ENCODE measurements at places on chromosomes 7 and 10.

GRCh38 chr10:132066186-132066585 is 440 bp downstream of the JAKMIP3 start:
- DNase-seq = no peak

DNA sequence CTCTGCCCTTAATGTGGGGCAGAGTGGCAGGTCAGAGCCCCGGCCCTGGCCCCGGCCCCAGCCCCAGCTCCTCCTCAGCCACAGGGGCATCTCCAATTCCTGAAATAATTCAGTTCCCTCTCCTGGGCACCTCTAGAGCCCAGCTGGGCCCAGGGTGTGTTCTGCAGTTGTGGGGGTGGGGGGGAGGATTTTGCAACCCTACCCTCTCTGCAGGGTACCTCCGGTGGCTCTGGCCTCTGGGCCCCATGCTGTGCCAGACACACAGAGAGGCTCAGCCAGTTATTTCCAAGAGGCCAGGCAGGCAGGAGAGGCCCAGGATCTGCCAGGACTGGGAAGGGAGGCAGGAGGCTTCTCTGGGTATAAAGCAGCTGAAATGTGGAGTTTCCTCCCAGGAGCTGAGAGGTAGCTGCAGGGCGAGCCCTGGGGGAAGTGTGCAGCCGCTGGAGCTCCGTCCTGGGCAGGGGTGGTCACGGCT is 47.9 kb downstream of the PWWP2B start:
- DNase-seq = no peak

- DNase-seq = no peak
Observed at GRCh38 chr7:43700059-43700501, 29.2 kb downstream of the COA1 start.

GRCh38 chr7:91811236-91811635 is 69.3 kb downstream of the MTERF1 start:
- no peak for DNase-seq

- no peak for DNase-seq
Observed at GRCh38 chr10:5583525-5584175, 58.9 kb downstream of the CALML3 start.

DNA sequence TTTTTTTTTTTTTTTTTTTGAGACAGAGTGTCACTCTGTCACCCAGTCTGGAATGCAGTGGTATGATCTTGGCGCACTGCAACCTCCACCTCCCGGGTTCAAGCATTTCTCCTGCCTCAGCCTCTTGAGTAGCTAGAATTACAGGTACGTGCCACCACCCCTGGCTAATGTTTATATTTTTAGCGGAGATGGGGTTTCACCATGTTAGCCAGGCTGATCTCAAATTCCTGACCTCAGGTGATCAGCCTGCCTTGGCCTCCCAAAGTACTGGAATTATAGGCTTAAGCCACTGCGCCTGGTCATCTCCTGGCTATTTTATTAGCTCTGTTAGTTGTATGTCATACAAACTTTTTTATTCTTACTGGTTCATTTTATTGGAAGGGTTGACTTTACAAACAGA is 103.0 kb downstream of the LCOR start:
- DNase-seq = no peak

DNA sequence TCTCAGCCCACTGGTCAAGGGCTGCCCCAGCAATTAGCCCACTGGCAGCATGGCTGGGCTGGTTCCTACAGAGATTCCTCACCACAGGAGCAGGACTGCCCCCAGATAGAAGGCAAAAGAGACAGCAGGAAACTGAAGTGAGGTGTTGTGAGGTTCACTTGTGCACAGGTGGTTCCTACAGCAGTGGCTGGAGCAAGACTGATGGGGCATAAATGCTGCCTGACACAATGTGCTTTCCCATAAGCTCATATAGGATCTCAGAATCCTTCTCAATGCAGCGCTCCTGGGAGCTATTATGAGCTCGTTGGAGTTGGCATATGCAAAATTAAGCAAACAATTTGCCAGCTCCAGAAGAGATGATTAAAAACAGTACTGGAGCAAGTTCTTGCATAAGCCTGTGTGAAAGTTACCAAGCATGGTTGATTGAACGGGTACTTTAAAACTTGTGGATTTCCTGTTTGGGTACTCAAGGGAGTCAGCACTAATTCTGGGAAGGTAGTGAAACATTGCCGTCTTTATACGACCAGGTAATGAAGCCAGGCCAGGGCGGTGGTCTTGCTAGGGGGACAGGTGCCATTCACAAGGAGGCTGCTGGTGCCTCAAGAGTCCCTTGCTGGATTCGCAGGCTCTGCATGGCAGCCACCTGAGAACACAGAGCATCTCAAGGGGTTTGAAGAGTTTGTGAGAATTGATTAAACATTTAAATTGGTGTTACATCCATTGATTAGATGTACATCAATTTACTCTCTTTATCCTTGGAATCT is 20.3 kb upstream of the PRKCQ start:
- no peak for DNase-seq

DNA sequence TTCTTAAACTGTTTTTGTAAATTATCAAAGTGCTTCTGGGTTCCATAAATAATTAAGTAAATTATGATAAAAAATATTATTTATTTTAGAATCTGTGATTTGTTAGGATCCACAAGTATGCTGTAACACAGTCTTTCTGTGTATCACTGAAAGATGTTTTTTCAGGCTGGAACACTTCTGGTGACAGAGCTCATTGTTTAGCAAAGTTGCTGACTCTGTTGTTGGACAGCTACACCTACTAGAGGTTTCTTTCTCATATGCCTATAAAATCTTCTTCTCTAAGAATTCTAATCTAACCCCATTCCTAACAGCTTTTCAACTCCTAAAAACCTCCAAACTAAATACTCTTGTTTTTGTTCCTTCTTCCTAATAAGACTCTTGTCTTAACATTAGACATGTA is 176.8 kb downstream of the THSD7A start:
- no peak for DNase-seq

DNA sequence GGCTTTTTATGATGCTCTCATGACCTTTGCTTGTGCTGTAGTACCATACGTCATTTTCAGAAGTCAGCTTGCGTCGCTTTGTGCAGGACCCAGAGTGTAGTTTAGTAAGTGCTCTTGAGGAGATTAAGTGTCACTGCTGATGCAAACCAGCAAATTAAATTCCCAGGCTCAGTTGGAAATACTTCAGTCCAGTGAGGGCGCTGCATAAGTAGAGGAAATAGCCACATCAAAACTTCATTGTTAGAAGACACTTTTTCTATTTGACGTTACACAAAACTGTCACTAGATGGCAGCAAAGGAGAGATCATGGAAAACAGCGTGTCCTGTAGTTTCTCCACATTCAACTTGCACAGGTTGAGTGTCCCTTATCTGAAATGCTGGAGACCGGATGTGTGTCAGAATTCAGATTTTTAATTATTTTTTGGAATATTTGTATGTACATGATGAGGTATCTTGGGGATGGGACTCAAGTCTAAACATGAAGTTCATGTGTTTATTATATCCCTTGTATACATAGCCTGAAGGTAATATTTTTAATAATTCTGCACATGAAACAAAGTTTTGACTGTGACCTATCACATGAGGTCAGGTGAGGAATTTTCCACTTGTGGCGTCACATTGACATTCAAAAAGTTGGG is 7.9 kb downstream of the ZNF22 start:
- DNase-seq = no peak

DNA sequence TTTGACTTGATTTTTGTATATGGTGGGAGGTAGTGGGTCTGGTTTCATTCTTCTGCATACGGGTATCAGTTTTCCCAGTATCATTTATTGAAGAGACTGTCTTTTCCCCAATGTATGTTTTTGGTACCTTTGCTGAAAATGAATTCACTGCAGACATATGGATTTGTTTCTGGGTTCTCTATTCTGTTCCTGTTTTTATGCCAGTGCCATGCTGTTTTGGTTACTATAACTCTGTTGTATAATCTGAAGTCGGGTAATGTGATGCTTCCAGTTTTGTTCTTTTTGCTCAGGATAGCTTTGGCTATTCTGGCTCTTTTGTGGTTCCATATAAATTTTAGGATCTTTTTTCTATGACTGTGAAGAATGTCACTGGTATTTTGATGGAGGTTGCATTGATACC is 836 bp downstream of the ECD start:
- DNase-seq = no peak

- DNase-seq = no peak
Observed at GRCh38 chr10:78545756-78546155, 512.1 kb downstream of the RPS24 start.

GRCh38 chr7:98312201-98312600 is 30.7 kb downstream of the BRI3 start:
- DNase-seq = no peak
